MV-4-11 (cell line): ENCODE measurements at places on chromosomes 7 and 10.

- no peak for DNase-seq
Measured at GRCh38 chr7:300546-301290, 10.7 kb downstream of the FOXL3 start.

GRCh38 chr7:44216019-44216418 is 15.2 kb downstream of the YKT6 start:
- DNase-seq, result no peak

GRCh38 chr7:38168890-38169570 is 9.0 kb upstream of the STARD3NL start:
- DNase-seq, result peak; percentile 29

- no peak for DNase-seq
Measured at GRCh38 chr10:13515467-13515866, 13.3 kb downstream of the BEND7 start.

GRCh38 chr7:139749545-139749944 is 28.3 kb downstream of the HIPK2 start:
- DNase-seq, result no peak

DNA sequence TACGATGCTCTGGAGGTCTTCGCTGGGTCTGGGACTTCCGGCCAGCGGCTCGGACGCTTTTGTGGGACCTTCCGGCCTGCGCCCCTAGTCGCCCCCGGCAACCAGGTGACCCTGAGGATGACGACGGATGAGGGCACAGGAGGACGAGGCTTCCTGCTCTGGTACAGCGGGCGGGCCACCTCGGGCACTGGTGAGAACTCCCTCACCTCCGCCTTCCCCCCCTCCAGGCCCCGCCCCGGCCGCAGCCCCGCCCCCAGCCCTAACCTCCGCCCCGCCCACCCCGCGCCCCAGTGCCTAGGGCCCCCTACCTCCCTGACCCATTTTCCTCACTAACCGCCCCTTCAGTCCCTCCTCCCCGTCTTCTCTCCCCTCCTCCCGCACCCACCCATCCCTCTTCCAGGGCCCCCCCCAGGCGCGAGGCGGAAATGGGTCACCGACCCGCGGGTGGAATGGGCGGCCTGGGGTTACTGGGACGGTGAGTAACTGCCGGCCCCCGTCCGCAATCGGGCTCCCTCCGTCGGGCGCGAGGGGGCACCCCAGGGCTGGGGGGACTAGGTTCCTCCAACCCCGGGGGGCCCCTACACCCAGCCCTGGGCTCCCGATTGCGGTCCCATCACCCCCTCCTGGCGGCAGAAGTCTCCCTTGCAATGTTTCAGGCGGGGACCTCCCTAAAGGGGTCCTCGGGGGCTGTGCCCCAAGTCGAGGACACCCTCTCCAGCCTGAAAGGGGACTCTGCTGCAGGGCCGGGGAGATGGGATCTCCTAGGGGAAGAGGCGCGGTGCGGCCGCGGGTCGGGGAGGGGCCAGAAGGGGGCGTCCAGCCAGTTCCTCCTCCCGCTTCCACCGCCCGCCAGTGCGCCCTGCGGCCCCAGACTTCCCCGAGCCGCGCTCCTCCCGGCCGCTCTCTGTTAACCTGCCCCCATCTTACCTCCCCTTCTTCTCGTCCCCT is 2.1 kb downstream of the PCOLCE start:
- peak; percentile 74 for DNase-seq

DNA sequence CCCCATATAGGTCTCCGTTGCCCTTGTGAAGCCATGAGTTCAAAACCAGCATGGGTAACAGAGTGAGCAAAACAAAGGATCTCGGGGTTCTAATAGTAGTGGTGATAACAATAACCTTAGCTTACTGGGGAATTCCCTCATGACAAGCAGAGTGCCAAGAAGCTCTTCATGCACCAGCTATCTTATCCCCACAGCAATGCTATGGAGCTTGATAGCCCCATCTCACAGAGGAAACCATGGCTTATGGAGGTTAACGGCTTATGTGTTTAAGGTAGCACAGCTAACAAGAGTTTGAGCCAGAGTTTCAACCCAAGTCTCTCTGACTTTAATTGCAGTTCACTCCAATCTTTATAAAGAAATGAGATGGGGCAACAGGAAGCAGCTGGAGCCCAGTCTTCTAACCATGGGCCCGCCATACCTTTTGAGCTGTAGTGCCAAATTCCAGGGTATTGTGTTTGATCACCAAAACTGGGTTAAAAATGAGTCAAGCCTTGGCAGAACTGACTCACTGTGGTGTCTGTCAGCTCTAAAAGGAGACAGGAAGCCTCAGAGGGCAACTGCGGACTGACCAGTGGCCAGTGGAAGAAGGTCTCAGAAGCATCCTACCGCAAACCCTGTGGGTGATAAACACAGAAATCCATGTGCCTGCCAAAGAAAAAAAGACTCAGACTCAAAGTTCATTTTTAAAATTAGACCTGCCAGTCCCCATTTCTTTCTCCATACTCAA is 16.5 kb upstream of the PLAU start:
- DNase-seq, result peak; percentile 76

GRCh38 chr7:151498495-151498894 is 21.2 kb downstream of the RHEB start:
- no peak for DNase-seq

GRCh38 chr10:13887761-13888160 is 301.0 kb downstream of the PRPF18 start:
- no peak for DNase-seq

GRCh38 chr7:105934572-105935185 is 28.4 kb upstream of the CDHR3 start:
- peak; percentile 43 for DNase-seq

GRCh38 chr7:47796347-47796746 is 151.9 kb downstream of the PKD1L1 start:
- DNase-seq, result no peak

DNA sequence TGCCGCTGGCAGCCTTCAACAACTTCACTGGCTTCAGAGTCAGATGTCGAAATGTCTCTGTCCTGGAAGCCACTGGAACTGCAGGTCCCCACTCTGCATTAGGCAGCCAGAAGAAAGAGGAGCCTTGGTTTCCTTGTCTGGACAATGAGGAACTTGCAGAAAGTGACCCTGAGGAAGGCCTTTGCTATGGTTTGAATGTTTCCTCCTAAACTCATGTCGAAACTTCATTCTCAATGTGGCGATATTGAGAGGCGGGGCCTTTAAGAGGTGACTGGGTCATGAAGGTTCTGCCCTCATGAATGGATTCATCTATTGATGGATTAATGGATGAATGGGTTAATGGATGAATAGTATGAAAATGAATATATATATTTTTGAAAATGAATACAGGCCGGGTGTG is 61.6 kb upstream of the GPR26 start:
- peak; percentile 94 for DNase-seq

GRCh38 chr10:67296926-67297325 is 371.1 kb downstream of the LRRTM3 start:
- DNase-seq, result no peak

DNA sequence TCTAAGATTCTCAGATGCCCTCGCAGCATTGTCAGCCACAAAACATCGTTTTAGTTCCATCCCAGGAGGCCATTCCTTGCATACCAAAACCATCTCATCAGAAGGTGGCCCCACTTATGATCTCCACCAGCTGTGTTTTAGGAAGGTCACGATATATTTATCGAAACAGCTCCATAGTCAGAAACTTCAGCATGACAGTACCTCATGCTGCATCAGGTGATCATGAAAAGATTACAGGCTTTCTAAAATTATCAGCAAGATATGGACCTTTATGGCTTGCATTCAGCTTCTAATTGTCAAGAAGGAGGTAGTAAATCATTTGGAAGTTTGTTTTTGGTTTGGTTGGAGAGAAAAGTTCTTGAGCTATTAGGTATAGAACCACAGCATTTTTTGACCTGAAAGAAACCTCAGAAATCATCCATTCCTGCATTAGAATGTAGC is 20.0 kb downstream of the JAZF1 start:
- DNase-seq, result no peak
